ENCODE measurements at places on chromosomes 2 and 18. TPM values are rescaled to one million over a fixed set of nuclear protein-coding genes. Genes with fewer than 3 reads are reported as not detected.
A peak's percentile ranks its signal among the peaks of the same experiment; 100 is the strongest.

The ANTXR1 gene
- 45.7 TPM for total RNA-seq

DNA sequence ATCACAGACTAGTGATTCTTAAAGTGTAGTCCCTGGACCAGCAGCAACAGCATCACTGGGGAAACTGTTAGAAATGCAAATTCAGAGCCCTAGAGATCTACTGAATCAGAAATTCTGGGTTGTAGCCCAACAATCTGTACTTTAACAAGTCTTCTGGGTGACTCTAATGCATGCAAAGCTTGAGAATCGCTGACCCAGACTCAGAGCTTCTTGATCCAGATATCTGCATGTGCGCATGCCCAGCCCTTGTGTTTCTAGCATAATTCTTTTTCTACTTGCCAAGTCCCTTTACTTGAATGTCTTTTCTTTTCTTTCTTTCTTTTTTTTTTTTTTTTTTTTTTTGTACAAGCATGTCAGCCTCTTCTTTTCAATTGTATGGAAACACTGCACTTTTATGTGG lies 60.4 kb downstream of the FIGN start:
- H3K4me1 ChIP-seq: no peaks in the 10 kb centered on the region
- H3K27ac ChIP-seq: no peak overlapping the region
- H3K27me3 ChIP-seq: no peaks in the 10 kb centered on the region
- no peaks in the 10 kb centered on the region for H3K36me3 ChIP-seq
- H3K4me3 ChIP-seq: no peak overlapping the region
- peak; percentile 15 for DNase-seq

DNA sequence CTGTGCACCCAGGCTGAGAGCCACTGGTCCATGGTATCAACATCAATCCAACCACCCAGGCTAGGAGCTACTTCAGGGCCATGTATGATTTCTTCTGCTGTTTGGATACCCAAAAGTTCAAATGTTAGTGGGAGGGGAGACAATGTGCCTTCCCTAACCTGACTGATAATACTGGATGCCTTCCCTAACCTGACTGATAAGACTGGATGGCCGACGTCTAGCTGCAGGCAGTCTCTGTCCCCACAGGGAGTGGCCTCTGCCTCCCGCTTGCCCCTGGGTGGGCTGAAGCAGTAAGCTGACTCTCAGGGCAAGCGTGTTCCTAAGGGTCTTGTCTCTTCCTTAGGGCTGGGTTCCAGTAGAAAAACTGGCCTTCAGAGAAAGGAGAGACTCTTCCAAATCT lies 65.8 kb downstream of the ZAP70 start:
- H3K4me1 ChIP-seq: peaks cover 6% of the 10 kb centered on the region
- H3K27ac ChIP-seq: no peak overlapping the region
- H3K4me3 ChIP-seq: no peak overlapping the region
- peaks cover 9% of the 10 kb centered on the region for H3K36me3 ChIP-seq
- H3K27me3 ChIP-seq: no peaks in the 10 kb centered on the region
- DNase-seq: no peak

GRCh38 chr2:27763907-27764267 lies 7.6 kb upstream of the MRPL33 start:
- no peak overlapping the region for H3K4me3 ChIP-seq
- peaks cover 16% of the 10 kb centered on the region for H3K27me3 ChIP-seq
- no peak for DNase-seq
- peaks cover 7% of the 10 kb centered on the region for H3K4me1 ChIP-seq
- H3K27ac ChIP-seq: no peak overlapping the region

DNA sequence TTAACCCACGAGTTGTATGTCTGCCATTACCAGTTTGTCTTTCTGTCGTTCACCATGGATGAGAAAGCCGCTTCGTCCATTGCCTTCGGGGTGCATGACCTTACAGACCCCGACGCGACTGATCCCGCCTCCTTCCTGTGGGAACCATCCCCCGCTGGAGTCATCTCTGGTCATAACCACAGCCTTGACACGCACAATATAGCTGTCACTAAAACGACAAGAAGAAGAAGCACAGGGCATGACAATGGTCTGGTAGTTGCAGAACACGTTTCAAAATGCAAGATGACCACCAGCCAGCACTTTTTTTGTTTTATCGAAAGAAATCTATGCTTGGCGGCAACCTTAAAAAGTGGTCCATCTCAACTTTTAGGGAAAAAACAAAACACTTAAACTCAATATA lies 87.7 kb downstream of the SPRED2 start:
- no peak overlapping the region for H3K4me3 ChIP-seq
- no peak for DNase-seq
- H3K36me3 ChIP-seq: peaks cover 5% of the 10 kb centered on the region
- H3K4me1 ChIP-seq: peaks cover 5% of the 10 kb centered on the region
- H3K27ac ChIP-seq: no peak overlapping the region

The OSR1 gene
- 138 TPM for total RNA-seq

DNA sequence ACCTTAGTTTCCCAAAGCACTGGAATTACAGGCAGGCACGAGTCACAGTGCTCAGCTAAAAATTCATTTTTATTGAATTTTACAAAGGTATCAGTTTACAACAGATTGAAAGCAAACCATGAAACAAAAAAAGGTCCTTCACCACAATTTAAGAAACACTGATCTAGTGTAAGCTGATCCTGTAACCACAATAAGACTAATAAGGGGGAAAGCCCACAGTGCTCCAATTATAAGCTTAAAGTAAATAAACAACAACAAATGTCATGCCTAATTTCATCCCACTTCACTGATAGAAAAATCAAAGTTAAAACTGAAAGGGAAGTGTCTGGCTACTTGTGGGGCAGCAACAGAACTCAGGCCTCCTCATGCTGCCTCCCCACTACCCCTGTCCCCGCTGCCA lies 49.2 kb downstream of the ICA1L start:
- no peaks in the 10 kb centered on the region for H3K27me3 ChIP-seq
- no peak for DNase-seq
- no peak overlapping the region for H3K27ac ChIP-seq
- H3K36me3 ChIP-seq: peaks cover 6% of the 10 kb centered on the region
- H3K4me3 ChIP-seq: no peak overlapping the region

GRCh38 chr2:195898505-195899191 lies 170.0 kb downstream of the DNAH7 start:
- no peak overlapping the region for H3K27ac ChIP-seq
- H3K4me3 ChIP-seq: no peak overlapping the region
- DNase-seq: peak; percentile 77

All from spinal cord (tissue), 10 donors.